ENCODE measurements at places on chromosomes 12 and 14. TPM values are rescaled to one million over a fixed set of nuclear protein-coding genes. Genes with fewer than 3 reads are reported as not detected.

RD3L gene
- total RNA-seq: not detected

CLEC4E gene
- not detected for total RNA-seq

TMEM119 gene
- total RNA-seq: not detected

PTGER2 gene
- not detected for total RNA-seq

GYS2 gene
- not detected for total RNA-seq

SLCO1C1 gene
- total RNA-seq: not detected

VSX2 gene
- total RNA-seq: not detected

PPP4R4 gene
- not detected for total RNA-seq

C12orf42 gene
- 0.13 TPM for total RNA-seq

P2RX7 gene
- total RNA-seq: 3.9 TPM

CCDC198 gene
- total RNA-seq: not detected

PSME1 gene
- total RNA-seq: 144 TPM

USP44 gene
- 4.2 TPM for total RNA-seq

ST8SIA1 gene
- 0.13 TPM for total RNA-seq

NR2C1 gene
- 18.3 TPM for total RNA-seq

PLXNC1 gene
- total RNA-seq: 0.13 TPM

SERPINA9 gene
- total RNA-seq: not detected

SMCO3 gene
- total RNA-seq: 0.89 TPM

LACRT gene
- not detected for total RNA-seq

ENDOU gene
- under 0.01 TPM for total RNA-seq

ACVRL1 gene
- 416 TPM for total RNA-seq

TEX52 gene
- total RNA-seq: not detected

TMPRSS12 gene
- not detected for total RNA-seq
